ENCODE measurements at places on chromosomes 2 and 18.

DNA sequence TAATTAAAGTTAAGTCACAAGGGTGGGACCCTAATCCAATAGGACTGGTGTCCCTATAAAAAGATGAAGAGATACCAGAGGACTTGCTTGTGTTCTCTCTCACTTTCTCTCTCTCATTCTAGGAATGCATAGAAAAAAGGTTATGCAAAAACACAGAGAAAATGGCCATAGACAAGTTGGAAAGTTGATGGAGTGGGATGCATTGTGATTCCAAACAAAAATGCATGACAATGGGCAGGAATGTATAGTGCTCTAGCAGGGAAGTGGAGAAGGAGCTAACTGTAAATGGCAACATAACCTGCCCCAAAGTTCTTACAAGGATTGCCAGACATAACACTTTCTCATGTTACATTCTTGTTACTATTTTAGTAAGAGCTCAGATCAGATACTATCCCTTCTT is 301.6 kb upstream of the LRATD1 start:
- DNase-seq = no peak

DNA sequence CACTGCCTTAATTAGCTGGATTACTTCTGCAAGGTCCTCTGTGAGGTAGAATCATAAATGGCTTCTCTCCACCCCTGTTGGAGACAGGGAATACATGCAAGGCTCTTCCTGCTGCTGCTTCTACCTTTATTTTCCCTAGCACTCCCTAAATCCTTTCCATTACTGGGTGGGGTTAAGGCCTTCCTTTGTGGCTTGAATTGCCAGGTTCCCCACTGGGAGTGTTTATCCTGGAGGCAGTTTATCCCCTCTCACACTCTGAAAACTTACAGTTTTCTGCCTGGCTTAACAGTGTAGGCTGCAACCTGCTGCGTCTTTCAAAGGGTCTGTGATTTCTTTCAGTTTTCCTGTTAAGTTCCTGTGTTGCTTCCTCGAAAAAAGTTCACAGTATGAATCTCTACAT is 1062.3 kb upstream of the CRIM1 start:
- DNase-seq = no peak

- DNase-seq = no peak
These were observed 20.8 kb downstream of the DOK1 start for GRCh38 chr2:74575320-74575719.

GRCh38 chr2:161238265-161238559 is 70.0 kb upstream of the PSMD14 start:
- DNase-seq = no peak

GRCh38 chr2:28338046-28338817 is 54.4 kb upstream of the FOSL2 start:
- no peak for DNase-seq

DNA sequence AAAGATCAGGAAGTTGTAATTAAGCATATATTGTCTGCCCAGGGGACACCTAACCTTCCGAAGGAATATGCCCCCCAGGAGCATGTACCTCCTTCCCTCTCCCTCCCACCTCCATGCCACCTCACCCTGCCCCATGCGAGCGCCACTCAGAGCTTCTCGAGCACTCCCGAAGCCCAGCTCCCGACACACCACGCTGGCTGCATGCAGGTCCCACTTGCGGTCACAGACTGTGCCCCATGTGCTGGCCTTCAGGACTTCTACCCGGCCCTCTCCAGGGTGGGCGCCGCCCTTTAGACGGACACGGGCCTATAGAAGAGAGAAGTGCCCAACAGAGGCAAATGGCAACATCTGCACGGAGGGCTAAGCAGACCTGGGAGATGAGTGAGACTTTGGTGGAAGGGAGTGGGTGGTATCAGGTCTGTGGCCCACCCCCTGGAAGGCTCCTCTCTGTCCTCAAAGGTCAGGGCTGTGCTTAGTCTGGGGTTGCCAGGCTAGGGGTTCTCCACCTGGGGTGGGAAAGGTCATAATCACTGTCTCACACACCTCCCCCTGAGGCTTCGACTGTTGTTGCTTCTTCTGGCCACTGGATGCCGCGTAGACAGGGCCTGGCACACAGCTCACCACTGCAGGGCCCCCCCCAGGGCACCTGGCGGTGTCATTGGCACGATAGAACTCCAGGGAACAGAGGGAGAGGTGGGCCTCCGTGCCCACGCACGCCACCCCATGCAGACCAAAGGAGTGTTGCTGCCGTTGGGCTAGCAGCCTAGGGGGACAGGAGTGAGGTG is 6.6 kb downstream of the HTRA2 start:
- DNase-seq = no peak

GRCh38 chr2:1788478-1788959 is 44.2 kb upstream of the PXDN start:
- no peak for DNase-seq

DNA sequence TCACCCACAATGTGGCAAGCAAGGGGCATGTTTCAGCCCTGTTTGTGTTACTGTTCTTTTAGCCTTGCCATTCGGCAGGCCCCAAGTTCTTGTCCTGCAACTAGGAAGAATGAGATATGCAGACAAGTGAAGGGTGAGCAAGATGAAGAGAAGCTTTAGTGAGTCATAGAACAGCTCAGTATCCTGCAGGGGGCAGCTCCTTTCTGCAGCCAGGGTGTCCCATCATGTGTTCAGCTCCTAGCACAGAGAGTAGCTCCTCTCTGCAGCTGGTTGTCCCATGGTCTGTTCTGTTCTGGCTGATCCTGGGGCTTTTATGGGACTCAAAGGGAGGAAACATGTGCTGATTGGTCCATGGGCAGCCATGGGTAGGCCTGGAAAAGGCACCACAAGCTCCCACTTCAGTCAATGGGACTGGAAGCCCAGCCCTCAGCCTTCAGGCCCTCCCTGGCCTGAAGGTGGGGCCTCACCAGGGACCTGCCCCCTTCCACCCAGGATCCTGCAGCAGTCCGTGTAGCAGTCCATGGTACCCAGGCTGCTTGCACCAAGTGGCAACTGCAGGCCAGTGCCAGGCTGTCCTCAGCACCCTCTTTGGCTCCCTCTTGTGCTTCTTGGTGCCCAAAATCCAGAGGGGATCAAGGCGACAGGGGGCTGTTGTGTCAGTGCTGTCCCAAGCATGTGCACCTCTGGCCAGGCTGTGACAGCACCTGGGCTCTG is 326.4 kb downstream of the NR4A2 start:
- DNase-seq = no peak

DNA sequence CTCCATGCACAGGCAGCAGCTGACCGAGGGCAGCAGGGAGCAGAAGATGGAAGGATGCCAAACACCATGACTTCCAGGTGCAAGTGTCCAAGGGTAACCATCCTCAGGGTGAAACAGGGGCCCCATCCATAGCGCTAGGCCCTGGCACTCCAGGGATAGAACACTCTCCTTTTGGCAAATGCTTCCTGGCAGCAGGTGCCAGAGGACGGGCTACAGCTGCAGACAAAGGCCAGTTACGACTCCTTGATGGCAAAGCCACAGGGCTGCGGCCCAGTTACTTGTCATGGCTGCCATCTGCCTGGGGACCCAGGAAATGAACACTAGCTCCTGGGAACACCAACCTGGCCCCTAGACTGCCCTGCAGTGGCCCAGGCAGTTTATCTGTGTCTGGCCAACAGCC is 178.8 kb downstream of the TMEM163 start:
- no peak for DNase-seq

GRCh38 chr2:1664076-1664605 is 80.2 kb downstream of the PXDN start:
- no peak for DNase-seq

- peak; percentile 44 for DNase-seq
These were observed 8.8 kb downstream of the GKN2 start for GRCh38 chr2:68943581-68944568.

DNA sequence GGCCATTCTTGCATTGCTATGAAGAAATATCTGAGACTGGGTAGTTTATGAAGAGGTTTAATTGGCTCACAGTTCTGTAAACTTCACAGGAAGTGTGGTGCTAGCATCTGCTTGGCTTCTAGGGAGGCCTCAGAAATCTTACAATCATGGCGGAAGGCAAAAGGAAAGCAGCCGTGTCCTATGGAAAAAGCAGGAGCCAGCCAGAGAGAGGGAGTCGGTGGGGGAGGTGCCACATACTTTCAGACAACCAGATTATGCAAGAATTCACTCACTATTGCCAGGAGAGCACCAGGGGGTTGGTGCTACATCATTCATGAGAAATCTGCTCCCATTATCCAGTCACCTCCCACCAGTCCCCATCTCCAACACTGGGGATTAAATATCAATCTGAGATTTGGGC is 64.1 kb downstream of the CPS1 start:
- DNase-seq = no peak

- no peak for DNase-seq
These were observed 31.6 kb downstream of the CYP26B1 start for GRCh38 chr2:72116081-72116533.

All from effector CD4-positive, alpha-beta T cell (primary cell).